ENCODE measurements at places on chromosomes 3 and 15.

GRCh38 chr15:40472171-40472727 lies 1.5 kb downstream of the CHST14 start:
- DNase-seq, result no peak

DNA sequence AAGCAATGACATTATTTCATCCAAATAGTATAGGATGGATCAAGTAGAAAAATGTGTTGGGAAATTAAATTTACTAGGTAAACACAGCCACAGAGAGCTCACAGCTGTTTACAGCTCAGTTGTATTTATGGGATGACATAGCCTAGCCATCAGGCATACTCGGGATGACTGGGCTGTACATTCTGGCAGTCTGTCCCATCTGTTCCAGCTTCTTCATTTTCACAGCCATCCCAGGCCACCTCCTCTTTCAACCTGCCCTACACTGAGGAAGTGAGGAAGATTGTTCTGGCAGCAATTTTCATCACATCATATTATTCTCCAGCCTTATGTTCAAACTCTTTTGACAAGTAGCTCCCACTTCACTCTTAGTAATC lies 98.4 kb upstream of the PFN2 start:
- DNase-seq, result no peak

DNA sequence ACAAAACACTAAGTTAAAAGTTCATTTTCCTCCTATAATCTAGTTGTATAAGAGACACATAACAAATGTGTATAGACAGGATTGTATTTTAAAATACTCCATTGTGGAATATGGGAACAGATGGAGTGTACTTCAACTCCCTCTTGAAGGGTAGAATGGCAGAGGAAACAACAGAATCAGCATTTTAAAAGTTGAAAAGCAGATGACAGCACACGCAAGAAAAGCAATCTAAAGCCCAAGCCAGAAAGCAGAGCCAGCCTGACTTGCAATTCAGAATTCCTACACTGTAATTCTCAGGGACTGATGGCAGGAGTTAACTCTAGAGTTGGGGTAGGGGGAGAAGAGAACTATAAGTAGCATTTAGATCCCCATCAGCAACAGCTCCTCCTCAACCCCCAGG lies 22.8 kb downstream of the MORC1 start:
- no peak for DNase-seq

DNA sequence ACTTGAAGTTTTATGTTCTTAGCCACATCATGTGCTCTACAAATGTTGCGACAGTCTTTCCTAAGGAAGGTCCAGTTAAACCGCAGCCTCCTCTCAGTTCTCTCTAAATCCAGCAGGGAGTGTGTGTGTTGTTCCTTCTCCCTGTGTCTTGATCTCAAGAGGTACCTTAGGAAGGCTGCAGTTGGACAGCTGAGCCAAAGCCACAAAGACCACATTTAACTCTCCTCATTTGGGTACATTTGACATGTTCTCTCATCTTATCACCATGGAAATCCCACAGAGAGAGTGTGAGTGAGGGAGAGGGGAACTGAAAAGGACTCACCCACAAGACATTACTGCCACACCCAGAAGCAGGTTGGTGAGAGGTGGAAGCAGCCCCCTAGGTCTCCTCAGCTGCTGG lies 79.5 kb downstream of the CD200R1L start:
- DNase-seq, result no peak

- no peak for DNase-seq
These were observed 135.1 kb upstream of the UBP1 start for GRCh38 chr3:33575311-33575710.

- no peak for DNase-seq
These were observed 59.4 kb downstream of the DENND4A start for GRCh38 chr15:65732698-65733097.

- DNase-seq, result no peak
These were observed 119.8 kb upstream of the TLE3 start for GRCh38 chr15:70217226-70218160.

DNA sequence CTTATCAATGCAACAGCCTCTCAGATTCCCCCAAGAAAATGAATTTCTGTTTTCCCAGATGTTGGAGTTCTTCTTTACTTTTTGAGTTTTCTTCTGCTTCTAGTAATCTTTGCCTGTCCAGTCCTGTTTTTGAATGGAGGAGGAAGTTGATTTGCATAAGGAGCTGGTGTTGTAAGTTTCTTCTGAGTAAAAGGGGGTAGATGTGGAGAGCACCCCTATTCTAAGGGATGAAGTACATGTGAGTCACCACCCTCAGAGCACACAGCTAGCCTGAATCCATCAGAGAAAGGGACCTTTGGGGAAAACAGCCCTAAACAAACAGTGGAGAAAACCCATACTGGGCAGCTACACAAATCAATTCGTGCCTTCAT lies 34.5 kb downstream of the ACAA1 start:
- no peak for DNase-seq

DNA sequence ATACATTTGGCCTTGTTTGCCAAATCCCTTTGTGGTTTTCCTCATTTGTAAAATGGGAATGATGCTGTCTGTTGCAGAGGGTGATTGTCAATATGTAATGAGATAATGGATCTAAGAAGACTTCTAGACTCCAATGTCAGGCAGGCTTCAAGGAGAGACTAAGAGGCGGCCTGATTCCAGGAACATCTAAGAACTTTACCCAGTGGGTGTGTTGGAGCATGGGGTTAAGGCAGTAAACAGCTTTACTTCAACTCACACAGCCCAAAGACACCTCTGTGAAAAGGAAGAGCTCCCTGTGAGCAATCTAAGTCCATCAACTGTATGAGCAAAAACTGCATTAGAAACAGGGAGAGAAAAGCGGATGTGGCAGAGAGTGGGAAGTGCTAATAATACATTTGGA lies 560.6 kb downstream of the PDCD6IP start:
- no peak for DNase-seq

GRCh38 chr15:67042551-67043142 lies 22.8 kb upstream of the SMAD3 start:
- peak; percentile 68 for DNase-seq

DNA sequence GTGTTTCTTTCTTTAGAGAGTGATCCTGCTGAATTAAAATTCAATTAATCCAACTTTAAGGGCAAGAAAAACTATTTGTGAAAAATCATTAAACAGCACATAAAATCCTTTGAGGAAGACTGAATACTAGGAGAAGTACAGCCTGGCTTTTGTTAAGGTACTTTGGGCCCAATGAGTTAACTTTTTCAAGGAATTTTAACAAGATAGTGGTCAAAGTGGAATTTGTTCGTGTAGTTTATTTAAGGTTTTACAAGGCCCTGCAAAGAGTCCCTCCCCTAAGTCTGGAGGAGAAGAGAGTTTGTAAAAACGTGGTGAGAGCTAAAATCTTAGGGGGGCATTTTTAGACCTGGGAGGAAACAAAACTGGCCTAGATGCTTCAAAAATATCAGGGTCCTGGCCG lies 26.0 kb upstream of the TRIM71 start:
- DNase-seq, result no peak

GRCh38 chr3:177973241-177973840 lies 562.9 kb upstream of the KCNMB2 start:
- no peak for DNase-seq

GRCh38 chr3:178845420-178846118 lies 226.0 kb downstream of the ZMAT3 start:
- DNase-seq, result no peak

- DNase-seq, result no peak
These were observed 6.5 kb upstream of the FRMD4B start for GRCh38 chr3:69392415-69392814.

DNA sequence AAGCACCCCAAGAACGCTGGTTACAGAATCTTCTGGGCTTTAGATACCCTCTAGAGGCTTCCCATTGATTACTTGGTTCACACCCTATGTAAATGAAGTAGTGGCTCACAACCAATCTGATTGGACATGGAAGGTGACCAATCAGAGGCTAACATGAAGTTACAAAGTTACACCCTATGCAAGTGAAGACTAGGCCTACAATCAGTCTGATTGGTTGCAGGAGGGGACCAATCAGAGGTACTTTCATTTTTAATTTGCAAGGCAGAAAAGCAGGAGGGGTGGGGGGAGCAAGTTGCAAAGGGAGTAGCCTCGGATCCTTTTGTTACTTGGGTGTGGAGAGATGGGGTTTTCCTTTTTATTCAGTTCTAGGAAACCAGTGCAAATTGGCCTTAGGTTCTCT lies 11.1 kb upstream of the RTP2 start:
- DNase-seq, result peak; percentile 11

DNA sequence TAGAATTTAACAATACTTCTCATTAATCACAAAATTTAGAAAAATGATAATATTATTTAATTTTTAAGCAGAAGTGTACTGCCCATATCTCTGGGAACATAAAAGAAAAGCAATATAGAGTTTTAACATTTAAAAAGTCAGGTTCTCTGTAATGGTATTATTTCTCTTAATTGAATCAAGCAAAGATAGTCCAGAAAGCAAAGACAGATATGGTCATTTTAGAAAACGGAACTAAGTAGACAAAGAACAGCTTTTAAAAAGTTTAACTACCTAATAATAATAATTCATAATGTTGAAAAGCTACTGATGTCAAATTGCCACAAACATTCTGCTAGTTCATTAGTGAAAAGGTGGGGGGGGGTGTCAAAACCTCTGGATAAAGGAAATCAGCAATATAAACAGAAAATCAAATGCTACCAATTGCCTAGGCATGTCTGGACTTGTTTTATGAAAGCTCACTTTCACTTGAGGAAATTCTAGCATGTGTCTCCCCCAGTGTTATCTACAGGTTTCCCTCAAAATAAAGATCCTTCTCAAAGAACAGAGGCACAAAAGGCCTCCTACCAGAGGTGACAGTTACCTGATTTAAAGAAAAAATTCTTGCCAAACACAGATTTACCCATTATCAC lies 1.7 kb downstream of the ZMAT3 start:
- DNase-seq, result no peak

GRCh38 chr15:57375827-57376695 lies at the start of gene CGNL1:
Gene CGNL1, plus strand, starts transcription at chr15:57376505. Its CDS starts 61,495 bp downstream, at chr15:57438000.
- DNase-seq, result no peak

GRCh38 chr15:39149636-39150150 lies 431.2 kb upstream of the THBS1 start:
- DNase-seq, result no peak

DNA sequence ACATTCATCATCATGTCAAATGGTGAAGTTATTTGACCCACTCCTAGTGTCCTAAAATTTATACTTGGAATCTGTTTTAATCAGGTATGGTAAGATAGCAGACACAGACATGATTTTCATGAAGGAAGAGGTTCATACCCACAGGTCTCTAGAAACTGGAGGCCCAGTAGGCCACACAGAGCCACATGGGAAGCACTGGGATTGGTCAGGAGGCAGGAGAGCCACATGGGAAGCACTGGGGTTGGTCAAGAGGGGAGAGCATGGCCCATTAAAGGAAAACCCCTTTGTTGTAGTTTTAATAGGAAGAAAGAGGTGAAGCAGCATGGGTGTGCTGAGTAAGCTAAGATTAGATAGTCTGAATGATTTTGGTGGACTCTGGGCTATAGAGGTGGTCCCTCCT lies 356.9 kb downstream of the MFSD1 start:
- DNase-seq, result no peak

- no peak for DNase-seq
These were observed 13.1 kb upstream of the KAT2B start for GRCh38 chr3:20027136-20027535.

- DNase-seq, result no peak
These were observed 139.1 kb downstream of the DNAJB8 start for GRCh38 chr3:128327606-128328031.

DNA sequence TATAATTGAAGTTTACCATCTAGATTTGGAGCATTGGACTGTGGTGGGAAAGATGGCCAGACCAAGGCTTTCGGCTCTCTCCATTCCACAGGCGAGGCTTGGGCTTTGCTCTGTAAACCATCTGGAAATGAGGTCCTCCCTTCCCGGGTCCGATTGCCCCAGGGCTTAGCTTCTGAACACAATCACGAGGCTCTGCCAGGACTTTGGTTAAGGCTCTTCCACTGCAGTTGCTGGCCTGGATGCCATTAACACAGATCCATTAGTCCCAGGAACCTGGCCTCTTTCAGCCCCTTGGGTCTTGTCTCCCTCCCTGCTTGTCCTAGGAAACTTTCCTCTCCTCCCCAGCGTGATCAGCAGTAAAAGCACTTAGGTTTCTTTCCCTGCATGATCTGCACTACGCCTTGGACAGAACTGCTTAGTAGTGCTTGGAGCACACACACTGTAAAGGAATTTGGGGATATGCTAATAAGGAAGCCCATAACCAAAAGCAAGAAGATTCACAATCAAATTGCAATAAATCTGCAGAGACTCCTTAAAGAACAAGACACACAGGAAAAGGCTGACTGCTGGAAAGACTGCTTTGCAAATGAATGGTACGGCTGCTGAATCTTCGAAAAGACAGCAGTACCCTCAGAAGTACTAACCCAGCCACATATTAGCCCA lies 154.3 kb downstream of the ECT2 start:
- DNase-seq, result no peak

- DNase-seq, result peak; percentile 29
These were observed 90.6 kb downstream of the IQSEC1 start for GRCh38 chr3:12982619-12983101.

- DNase-seq, result no peak
These were observed 7.8 kb upstream of the KIF7 start for GRCh38 chr15:89662893-89663626.

- no peak for DNase-seq
These were observed 27.6 kb upstream of the MYO1E start for GRCh38 chr15:59400103-59400813.

- DNase-seq, result no peak
These were observed 87.5 kb downstream of the PIK3CB start for GRCh38 chr3:138747225-138747624.

GRCh38 chr15:70101459-70102113 lies 3.9 kb upstream of the TLE3 start:
- DNase-seq, result peak; percentile 94

GRCh38 chr15:63334821-63335220 lies 46.8 kb downstream of the CA12 start:
- no peak for DNase-seq

- DNase-seq, result peak; percentile 85
These were observed 77.6 kb downstream of the CMSS1 start for GRCh38 chr3:99895131-99895696.

Data from Kasumi-1 (cell line).